ENCODE measurements at places on chromosomes 1 and 21. TPM values are rescaled to one million over a fixed set of nuclear protein-coding genes. Genes with fewer than 3 reads are reported as not detected.

- H3K36me3 ChIP-seq: no peaks in the 10 kb centered on the region
- no peak overlapping the region for H3K4me3 ChIP-seq
- DNase-seq: no peak
- H3K27me3 ChIP-seq: no peaks in the 10 kb centered on the region
These were observed 662.5 kb upstream of the USP24 start for GRCh38 chr1:55877437-55878232.

GRCh38 chr1:113040718-113041412 is 32.1 kb upstream of the LRIG2 start:
- no peak for DNase-seq
- peaks cover 16% of the 10 kb centered on the region for H3K4me1 ChIP-seq

DNA sequence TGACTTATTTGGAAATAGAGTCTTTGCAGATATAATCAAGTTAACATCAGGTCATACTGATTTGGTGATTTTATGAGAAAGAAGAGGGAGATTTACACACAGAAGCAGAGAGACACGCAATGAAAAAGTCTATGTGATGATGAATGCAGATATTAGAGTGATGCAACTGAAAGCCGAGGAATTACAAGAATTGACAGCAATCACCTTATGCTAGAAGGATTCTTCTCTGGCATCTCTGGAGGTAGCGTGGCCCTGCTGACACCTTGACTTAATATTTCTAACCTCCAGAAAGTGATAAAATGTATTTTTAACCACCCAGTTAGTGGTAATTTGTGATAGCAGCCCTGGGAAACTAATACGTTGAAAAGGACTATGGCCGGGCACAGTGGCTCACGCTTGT is 14.2 kb upstream of the CFH start:
- H3K27ac ChIP-seq: no peak overlapping the region
- no peaks in the 10 kb centered on the region for H3K27me3 ChIP-seq
- H3K36me3 ChIP-seq: no peaks in the 10 kb centered on the region
- H3K4me3 ChIP-seq: no peak overlapping the region
- H3K4me1 ChIP-seq: no peaks in the 10 kb centered on the region
- no peak for DNase-seq

DNA sequence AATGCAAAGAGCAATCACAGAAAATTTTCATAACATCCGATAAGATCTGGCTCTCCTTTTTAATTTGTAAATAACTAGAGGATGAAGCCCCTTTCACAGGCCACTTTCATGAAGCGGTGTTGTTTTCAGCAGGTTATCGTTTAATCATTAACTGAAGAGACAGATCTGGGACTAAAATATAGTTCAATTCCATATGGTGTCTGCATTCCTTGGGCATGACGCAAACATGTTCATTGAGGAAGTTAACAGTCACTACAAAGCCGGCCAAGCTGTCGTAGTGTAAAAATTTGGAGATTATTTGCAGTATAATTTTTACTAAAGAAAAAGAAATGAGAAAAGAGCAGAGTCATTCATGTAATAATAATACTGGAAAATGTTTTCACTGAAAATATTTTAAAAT is 565.2 kb upstream of the ADAMTS5 start:
- no peak overlapping the region for H3K27ac ChIP-seq
- H3K4me1 ChIP-seq: no peaks in the 10 kb centered on the region
- no peaks in the 10 kb centered on the region for H3K27me3 ChIP-seq
- DNase-seq: no peak
- no peak overlapping the region for H3K4me3 ChIP-seq
- no peaks in the 10 kb centered on the region for H3K36me3 ChIP-seq

DNA sequence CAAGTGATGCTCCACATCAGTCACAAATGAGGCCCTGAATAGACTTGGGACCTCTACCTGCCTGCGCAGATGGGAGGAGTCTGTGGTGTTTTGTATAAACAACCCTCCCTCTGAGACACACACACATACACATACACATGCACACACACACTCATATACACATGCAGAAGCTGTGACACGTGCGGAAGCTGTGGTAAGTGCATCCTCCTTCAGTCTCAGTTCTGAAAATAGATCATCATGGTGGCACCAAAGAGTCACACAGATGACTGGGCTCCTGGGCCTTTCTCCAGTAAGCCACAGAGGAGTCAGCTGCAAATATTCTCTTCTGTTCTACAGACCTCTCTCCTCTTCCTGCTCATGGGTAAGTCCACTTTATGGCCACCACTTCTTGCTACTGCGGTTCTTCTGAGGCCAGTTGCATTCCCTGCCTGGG is at the start of gene LY9:
LY9 (plus strand) TSS at position 224 of the 433 bp plus-strand sequence; CDS start at position 238, 14 bp downstream.
- DNase-seq: peak; percentile 83
- H3K4me3 ChIP-seq: peak within 1 kb of the TSS; percentile 94
- peaks cover 25% of the 10 kb centered on the region for H3K36me3 ChIP-seq
- no peaks in the 10 kb centered on the region for H3K27me3 ChIP-seq

DNA sequence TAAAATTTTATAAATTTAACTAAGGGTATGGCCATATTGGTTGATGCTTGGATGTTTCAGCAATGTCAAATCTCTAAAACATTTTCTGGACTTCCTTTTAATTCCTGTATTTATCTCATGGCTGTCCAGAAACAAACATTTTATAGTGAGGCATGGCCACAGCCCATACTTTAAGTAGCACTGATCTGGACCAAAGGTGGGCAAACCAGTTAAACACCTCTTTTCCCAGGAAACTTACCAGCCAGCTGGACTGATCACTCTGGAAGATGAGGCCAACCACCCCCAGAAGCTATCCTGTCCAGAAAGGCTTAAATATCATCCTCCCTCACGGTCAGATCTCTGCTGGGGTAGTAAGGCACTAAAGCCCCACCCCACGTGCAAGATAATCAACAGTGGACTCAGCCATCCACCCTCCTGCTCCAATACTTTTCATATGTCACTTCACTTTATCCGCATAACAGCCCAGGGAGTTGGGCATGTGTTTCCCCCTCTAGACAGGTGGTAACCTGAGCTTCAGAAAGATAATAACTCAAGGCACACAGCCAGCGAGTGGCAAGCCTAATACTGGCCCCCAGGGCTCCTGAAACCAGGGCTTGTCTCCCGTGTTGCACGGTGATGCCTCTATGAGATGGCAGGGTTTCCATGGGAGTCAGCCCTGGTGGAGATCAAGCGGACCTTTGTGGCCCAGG is 120.5 kb upstream of the NGF start:
- H3K4me3 ChIP-seq: no peak overlapping the region
- DNase-seq: no peak
- no peak overlapping the region for H3K27ac ChIP-seq

DNA sequence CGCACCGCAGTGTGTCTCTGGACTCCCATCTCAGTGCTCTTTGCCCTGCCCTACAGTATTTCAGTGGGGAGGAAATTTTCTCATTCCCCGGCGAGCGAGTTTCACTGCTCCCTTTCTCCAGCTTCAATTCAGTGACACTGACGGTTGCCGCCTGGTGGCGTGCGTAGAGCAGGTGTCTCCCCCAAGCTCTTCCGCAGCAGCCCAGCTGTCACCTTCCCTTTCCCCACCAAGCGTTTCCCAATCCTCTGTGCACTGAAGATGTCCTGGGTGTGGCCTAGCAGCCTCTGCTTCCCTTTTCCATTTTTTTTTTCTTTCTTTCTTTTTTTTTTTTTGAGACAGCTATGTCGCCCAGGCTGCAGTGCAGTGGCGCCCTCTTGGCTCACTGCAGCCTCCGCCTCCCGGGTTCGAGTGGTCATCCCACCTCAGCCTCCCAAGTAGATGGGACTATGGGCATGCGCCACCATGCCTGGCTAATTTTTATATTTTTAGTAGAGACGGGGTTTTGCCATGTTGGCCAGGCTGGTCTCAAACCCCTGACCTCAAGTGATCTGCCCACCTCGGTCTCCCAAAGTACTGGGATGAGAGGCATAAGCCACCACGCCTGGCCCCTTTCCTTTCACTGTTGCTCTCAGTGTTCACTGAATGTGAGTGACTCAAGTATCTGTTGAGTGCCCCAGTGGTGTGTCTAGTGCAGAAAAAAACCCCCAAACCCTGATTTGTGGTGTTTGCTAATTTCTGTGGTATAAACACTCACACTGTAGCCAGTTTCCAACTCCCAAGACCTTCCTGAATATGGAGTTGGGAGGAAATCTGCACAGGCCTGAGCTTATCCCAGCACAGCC is 30.1 kb downstream of the TNFRSF1B start:
- H3K4me3 ChIP-seq: no peak overlapping the region
- no peaks in the 10 kb centered on the region for H3K27me3 ChIP-seq
- peak overlapping the region; percentile 53 for H3K27ac ChIP-seq

DNA sequence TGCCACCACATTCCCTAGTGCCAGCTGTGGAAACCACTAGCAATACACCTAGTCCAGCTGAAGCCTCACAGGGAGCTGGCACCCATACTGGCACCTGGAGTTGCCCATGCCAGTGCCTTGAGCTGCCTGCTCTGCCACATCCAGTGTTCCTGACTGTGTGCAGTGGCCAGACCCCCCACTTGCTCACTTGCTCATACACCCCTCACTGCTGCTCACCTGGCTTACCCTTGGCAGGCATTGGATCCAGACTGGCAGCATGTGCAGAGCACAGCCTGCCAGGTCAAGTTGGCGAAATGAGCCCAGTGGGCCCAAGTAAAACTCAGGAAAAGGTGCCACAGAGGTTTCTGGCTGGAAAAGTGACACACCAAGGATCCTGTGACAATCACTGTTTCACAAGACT is 1618.6 kb upstream of the PRMT6 start:
- H3K27ac ChIP-seq: no peak overlapping the region
- H3K36me3 ChIP-seq: no peaks in the 10 kb centered on the region
- H3K4me3 ChIP-seq: no peak overlapping the region
- DNase-seq: no peak
- no peaks in the 10 kb centered on the region for H3K27me3 ChIP-seq

DNA sequence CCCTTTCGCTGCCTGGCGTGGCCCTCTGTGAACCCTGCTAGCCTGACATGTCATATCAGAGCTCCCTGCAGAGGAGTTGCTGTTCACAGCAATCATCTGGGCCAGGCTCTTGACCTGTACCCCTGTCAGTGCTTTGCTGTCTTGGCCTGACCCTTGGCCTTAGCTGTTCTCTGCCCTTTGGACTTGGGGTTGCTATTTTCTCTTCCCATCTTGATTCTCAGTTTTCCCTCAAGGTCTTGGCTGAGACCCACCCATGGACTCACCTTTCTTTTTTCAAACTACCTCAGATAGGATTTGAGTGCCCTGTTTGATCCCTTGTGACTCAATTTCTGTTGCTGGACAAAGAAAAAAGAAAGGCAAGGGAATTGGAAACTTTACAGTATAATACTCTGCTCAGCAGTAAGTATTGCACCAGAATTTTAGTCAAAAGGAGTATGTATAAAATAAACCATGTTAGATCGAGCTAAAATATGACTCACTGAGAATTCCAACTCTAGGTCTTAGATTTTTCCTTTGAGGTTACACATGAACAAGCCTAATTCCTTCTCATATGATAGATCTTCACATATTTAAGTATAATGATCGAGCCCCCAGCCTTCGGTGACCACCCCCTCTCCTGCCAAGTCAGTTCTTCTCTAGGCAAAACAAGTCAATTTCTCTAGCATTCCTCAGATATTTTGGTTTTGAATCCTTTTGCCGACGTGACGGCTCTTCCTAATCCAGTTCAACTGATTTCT is 110.5 kb downstream of the NGF start:
- H3K27me3 ChIP-seq: peaks cover 2% of the 10 kb centered on the region
- no peaks in the 10 kb centered on the region for H3K4me1 ChIP-seq
- H3K4me3 ChIP-seq: no peak overlapping the region
- DNase-seq: no peak
- no peaks in the 10 kb centered on the region for H3K36me3 ChIP-seq

DNA sequence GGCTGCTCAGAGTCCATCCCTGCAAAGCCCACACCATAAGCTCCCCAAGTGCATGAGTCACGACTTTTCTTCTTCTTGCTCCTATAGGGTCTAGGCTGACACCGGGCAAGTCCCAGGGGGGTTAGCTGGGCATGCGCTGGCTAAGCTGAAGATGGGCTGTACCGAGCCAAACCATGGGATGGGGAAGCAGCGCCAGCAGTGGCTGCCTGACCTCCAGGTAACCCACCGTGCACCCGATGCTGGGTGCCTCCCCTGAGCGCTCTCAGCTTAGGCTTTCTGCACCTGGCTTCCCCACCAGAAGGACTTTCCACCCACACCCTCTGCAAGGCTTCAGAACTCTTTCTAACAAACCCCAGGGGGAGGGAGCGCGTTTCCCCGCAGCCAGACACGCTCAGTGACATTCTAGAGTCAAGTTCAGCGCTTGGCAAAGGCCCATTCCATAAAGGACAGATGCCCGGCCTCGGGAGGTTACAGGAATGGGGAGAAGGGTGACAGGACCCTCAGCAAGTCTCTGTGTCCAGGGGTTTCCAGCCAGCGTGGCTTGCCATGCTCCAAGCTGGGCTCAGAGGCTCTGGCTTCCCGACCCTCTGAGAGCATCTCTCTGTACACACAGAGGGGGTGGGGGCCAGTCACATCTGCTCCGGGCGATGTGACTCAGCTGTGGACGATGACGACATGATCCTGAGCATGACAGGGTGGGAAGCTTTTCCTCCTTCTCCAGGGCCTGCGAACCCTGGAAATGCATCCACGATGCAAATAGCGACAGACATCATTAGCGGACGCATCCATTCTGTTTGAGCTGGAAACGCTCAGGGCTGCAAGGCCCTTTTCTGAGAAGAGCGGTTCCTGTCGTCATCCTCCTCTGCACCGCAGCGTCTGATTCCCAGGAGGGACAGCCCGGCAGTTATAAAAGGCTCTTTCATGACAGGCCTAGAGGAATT is 107.8 kb downstream of the SIK1 start:
- no peaks in the 10 kb centered on the region for H3K36me3 ChIP-seq
- peaks cover 3% of the 10 kb centered on the region for H3K4me1 ChIP-seq
- no peak for DNase-seq
- H3K27me3 ChIP-seq: peaks cover 3% of the 10 kb centered on the region
- no peak overlapping the region for H3K27ac ChIP-seq

DNA sequence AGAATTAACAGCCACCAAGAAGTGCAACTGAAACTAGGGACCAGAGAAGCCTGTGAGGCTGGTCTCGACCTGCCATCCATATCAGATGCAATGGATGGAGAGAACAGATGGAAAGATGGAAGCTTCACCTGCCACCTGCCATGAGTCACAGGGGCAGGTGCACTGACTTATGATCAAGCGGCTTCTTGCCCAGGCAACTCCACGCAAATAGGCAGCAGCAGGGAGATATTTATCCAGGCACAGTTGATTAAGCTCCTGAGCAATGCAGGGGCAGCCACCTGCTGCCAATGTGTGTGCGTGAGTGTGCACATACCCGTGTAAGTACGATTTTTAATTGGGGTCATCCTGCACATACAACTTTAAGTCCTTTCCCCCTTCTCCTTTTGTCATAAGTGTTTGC is 174.2 kb downstream of the PTPRU start:
- H3K4me1 ChIP-seq: no peaks in the 10 kb centered on the region
- DNase-seq: no peak
- no peak overlapping the region for H3K4me3 ChIP-seq
- H3K27ac ChIP-seq: no peak overlapping the region

BCAR3 gene
- total RNA-seq: 1.3 TPM

HSD3B2 gene
- total RNA-seq: not detected

PROK1 gene
- total RNA-seq: not detected
